Activated CD4-positive, alpha-beta T cell treated with anti-CD3 and anti-CD28 coated beads, Interleukin-2, Interleukin-6, amounts not matched to agents 100 ng/mL and 50 ng/mL, durations not matched to agents 16 hours and 8 hours (primary cell): ENCODE measurements at places on chromosomes 6 and 20.

GRCh38 chr20:63095718-63096654 lies 89.2 kb upstream of the BHLHE23 start:
- no peak for DNase-seq

- DNase-seq = no peak
Measured at GRCh38 chr6:52663936-52664185, 7.1 kb upstream of the TMEM14A start.

GRCh38 chr6:87341158-87341557 lies 3.5 kb upstream of the C6orf163 start:
- no peak for DNase-seq

DNA sequence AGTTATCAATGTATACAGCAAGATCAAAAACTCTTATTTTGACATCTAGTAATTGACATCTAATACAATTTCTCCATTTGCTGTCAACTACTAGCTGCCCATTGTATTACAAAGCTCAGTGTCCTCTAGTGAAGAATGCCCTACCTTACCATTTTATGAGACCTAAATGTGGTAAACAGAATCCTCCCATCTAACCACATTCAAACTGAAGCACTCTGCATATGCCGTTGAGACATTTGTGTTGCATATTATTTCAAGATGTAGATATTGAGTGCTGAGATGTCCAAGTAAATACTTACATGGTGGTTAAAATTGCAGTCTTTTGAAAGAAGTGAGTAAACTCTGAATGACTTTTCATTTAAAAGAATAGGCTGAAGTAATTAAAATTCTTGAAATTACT lies 597 bp upstream of the GLYATL3 start:
- DNase-seq = no peak

DNA sequence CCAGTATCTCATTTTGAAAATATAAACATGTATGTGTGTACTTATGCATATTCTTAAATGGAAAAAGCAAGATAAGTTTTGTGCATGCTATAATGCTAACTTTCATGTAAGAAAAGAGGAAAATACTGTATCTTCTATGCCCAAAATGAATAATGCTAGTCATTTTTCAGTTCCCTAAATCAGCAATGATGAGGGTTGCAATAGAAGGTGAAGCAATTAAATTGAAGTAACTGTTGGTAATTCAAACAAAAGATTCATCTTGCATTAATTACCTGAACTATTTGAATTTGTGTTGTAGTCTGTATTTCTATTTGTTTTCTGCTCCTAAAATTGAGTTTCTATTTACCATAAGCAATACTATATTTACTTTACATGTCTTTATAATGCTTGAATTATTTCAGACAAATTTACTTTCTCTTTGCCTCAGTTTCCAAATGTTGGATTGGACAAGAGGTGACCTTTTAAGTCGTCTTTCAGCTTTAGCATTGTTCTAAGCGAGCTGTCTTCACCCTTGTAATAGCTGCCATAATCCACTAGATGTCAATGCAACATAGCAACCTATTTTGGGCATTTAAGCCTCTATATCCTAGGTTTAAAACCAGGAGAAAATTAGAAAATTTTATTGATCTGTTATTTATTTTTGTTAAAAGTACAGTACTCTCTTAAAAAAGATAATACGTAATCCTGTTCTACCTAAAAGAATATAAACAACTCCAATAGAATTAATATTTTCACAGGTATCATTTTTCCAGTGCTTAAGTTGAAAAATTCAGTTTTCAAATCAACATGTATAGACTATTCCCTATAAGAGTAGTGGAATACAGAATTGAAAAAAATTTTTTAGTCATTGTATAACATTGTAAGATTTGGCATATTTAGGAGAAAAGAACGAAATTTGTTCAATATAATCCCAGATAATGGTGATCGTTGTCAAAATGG lies 52.3 kb upstream of the IFNGR1 start:
- DNase-seq = peak; percentile 52

DNA sequence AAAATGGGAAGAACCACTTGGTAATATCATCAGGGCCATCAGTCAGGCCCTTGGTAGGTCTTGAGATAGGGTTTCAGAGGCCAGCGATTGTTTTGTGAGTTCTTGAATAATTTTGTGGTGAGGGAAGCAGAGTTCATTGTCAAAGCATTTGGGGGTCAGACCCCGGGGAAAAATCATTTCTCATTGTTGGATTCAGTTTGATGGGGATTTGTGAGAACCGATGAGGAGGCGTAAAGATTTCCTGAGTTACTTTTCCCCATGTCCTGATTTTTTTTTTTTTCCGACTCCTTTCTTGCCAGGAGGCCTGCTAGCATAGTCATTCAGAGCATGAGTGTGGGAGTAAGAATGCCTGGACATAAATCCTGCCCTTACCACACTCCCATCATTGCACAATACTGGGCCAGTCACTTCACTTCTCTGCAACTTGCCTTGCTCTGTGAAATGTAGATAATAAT lies 60.3 kb downstream of the TSHZ2 start:
- DNase-seq = no peak

DNA sequence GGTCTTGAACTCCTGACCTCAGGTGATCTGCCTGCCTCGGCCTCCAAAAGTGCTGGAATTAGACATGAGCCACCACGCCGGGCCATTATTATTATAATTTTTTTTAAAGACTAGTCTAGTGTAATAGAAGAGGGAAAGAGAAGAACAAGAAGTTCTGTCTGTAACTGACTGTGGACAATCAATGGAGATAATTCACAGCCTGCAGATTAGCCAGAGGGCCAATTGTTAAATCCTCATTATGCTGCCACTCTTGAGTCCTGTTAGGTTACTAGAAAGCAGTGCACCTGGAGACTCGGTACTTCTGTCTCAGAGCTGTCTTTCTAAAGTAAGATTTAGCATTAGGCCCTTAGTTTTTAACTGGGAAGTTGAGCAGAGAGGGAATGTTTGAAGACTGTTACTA lies 37.5 kb downstream of the CARMIL1 start:
- no peak for DNase-seq

DNA sequence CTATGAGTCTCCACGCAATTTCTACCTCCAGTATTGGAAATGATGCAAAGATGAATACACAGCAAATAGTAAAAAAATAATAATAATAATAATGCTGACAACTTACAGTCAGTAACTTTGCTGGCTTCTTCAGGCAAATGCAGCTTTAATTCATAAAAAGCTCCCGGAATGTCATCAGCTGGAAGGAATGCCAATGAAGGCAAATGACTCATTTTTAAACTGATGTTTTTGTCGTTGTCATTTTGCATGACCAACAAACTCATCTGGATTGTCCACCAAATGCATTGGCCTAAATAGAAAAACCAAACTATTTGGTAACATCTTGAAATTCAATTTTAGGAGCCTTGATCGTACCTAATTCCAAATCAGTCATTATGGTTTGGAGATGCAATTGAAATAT lies 217.1 kb downstream of the ALDH8A1 start:
- no peak for DNase-seq

DNA sequence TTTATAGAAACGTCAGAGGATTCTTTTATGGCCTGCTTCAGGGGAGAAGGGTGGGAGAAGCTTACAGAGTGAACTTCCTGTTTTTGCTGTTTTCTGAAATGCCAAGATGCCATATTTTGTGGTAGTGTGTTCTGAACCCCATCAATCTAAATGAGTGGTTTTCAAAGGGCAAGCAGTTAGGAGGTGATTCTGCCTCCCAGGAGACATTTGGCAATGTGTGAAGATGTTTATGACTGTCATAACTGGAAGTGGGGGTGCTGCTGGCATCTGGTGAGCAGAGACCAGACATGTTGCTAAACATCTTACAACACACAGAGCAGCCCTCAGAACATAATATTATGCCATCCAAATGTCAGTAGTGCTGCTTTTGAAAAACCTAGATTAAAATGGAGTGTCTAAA lies 6.0 kb upstream of the PRL start:
- DNase-seq = no peak

DNA sequence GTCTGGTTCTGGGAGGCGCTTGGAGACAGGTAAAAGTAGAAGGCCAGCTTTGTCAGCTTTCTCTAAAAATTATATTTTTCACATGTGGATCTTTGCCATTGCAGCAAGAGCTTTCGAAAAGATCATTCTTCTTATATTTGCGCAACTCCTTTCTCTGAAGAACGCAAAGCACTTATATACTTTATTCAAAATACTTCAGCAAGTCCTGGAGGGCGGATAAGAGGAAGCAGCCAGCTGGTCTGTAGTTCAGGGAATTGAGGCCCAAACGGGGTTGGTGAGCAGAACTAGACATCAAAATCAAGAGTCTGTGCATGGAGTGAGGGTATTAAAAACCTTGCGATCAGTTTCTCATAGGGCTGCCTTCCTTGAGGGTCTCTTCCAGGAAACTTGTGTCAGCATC lies 182.3 kb downstream of the DTNBP1 start:
- DNase-seq = no peak

DNA sequence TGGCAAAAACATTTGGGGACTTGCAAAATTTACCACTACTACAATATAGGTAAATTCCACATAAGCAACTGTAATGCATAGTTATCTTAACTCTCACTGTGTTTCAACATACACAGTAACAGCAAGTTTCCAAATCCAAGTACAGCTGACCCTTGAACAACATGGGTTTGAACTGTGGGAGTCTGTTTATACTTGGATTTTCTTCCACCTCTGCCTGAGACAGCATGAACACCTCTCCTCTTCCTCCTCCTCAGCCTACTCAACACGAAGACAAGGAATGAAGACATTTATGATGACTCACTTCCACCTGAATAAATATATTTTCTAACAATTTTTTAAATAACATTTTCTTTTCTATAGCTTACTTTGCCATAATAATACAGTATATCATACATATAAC lies 25.6 kb downstream of the MAN1A1 start:
- DNase-seq = no peak

DNA sequence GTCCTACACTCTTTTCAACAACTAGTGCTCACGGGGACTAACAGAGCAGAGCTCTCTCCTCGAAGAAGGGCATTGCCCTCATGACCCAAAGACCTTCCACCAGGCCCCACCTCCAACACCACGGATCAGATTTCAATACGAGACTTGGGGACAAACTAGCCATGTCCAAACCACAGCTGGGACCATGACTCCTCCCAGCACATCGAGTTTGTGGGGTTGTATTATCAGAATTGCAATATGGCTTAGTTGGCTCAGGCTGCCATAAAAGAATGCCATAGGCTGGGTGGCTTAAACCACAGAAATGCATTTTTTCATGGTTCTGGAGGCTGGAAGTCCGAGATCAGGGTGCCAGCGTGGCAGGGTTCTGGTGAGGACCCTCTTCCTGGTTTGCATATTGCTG lies 189.7 kb upstream of the PMEPA1 start:
- no peak for DNase-seq

DNA sequence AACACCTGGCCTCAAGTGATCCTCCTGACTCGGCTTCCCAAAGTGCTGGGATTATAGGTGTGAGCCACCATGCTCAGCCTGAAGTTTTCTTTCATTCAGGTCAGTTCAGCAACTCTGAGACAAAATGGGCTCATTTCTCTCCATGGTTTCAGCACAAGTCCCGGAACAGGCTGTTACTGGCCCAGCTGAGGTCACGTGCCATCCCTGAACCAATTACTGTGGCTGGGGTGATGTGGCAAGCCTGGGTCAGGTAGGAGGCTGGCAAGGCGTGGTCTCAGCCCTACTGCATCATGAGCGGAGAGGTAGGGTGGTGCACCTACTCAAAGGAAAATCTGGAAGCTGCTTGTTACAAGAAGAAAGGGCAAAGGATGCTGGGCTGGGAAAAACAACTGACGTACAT lies 326.4 kb downstream of the KIF16B start:
- no peak for DNase-seq

DNA sequence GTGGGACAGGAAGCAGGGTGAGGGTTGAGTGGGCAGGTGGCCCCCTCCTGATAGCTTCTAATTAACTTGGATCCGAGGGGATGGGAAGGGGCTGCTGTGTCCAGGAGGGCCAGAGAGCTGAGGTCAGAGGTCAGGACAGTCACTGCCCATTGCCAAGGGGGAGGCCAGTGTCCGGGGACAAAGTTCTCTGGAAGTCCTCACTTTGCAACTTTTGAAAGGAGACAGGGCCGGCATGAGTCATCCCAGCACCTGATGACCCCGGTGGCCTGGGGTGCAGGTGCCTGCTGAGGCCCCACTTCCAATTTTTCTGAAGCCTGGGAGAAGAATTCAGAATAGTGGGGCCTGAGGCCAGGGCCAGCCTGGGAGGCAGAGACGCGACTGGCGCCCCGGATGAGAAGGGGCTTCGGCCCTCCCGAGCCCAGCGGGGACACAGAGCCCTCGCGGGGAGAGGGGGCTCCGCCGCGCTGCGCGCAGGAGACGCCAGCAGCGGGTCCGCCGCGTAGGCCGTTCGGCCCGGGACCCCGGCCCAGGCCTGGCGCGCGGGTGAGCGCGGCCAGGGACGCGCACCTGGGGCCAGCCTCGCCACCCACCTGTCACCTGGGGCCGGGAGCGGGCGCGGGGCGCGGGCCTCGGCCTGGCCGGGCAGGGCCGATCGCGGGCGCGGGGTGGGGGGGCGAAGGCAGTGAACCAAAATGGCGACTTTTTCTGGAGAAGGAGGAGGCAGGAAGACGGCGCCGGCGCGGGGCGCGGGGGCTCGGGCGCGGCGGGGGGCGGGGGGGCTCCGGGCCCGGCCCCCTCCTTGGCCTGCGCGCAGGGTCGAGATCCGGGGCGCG lies 586 bp downstream of the ZNF512B start:
- DNase-seq = peak; percentile 39

GRCh38 chr20:59863058-59863457 lies 70.4 kb downstream of the SYCP2 start:
- no peak for DNase-seq

- no peak for DNase-seq
Measured at GRCh38 chr6:168333039-168333438, 13.5 kb upstream of the DACT2 start.

DNA sequence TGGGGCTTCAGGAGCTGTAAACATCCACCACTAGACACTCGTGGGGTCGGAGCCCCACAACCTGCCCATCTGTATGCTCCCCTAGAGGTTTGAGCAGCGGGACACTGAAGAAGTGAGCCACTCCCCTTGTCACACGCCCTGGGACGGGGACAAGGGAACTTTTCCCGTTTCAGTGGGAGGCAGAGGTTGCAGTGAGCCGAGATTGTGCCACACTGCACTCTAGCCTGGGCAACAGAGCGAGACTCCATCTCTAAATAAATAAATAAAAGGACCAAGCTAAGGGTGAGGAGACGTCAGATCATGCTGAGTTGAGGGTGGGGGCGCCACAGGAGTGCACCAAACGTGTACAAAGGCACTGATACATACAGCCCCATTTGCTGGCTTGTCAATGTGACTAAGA lies 8.4 kb downstream of the ZCCHC3 start:
- no peak for DNase-seq

DNA sequence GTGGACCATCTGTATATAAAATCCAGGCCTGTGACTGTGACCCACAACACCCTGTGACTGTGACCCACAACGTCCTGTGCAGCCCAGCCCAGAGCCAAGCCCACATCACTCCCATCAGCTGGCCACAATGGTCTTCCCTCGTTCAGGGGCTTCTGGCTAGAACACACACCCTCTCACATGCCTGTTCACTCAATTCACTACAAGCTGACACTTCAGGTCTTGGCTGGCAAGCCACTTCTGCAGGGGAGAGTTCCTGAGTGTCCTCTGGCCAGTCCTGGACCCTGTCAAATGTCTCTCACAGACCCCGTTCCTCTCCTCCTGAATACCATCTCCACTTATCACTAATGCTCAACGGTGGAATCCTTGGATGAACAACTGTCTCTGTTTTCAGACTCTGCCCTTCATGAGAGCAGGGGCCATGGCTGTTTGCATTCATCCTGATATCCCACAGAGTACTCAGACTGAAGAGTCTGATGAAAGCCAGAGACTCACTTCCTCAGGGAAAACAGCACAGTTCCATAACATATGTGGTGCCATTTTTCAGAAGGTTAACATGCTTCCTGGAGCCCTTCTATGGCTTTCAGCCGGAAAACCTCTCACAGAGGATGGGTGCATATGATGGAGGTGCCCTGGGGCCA lies 56.0 kb downstream of the MYH7B start:
- DNase-seq = no peak

- DNase-seq = no peak
Measured at GRCh38 chr20:32537657-32538525, 47.2 kb downstream of the NOL4L start.
